ENCODE measurements at places on chromosomes 3 and 15. TPM values are rescaled to one million over a fixed set of nuclear protein-coding genes. Genes with fewer than 3 reads are reported as not detected.

KBTBD12 gene
- total RNA-seq, result not detected

CEMIP gene
- 1.7 TPM for total RNA-seq

SEMA7A gene
- total RNA-seq, result 212 TPM

NPAP1 gene
- total RNA-seq, result not detected

PTX3 gene
- 56.4 TPM for total RNA-seq

GABRG3 gene
- total RNA-seq, result 0.13 TPM

CYP11A1 gene
- 0.87 TPM for total RNA-seq

ROPN1 gene
- total RNA-seq, result 0.21 TPM

HYAL1 gene
- total RNA-seq, result 0.40 TPM

MEX3B gene
- 1.9 TPM for total RNA-seq

ALDH1L1 gene
- 12.9 TPM for total RNA-seq

GOLGA8J gene
- total RNA-seq, result not detected

RAD51 gene
- total RNA-seq, result 10.9 TPM

TFRC gene
- total RNA-seq, result 408 TPM

PROK2 gene
- total RNA-seq, result not detected

SEMA5B gene
- not detected for total RNA-seq

THAP10 gene
- 3.3 TPM for total RNA-seq

SLC6A11 gene
- total RNA-seq, result not detected

CLDN18 gene
- total RNA-seq, result not detected

WDR93 gene
- total RNA-seq, result not detected

IMPG2 gene
- total RNA-seq, result not detected

IQCF6 gene
- not detected for total RNA-seq

GOLGA6L4 gene
- total RNA-seq, result 0.29 TPM

TMEM212 gene
- not detected for total RNA-seq

CD276 gene
- total RNA-seq, result 69.2 TPM

GPR62 gene
- 0.23 TPM for total RNA-seq

GASK1A gene
- total RNA-seq, result not detected

RUBCN gene
- 42.9 TPM for total RNA-seq

GPR171 gene
- not detected for total RNA-seq

GOLGA6A gene
- not detected for total RNA-seq

SOX14 gene
- total RNA-seq, result not detected

CSTA gene
- total RNA-seq, result 1.7 TPM

MUC20 gene
- not detected for total RNA-seq

GRIP2 gene
- total RNA-seq, result 0.07 TPM

ZNF660 gene
- 0.60 TPM for total RNA-seq

PARP9 gene
- 10.7 TPM for total RNA-seq

PLSCR5 gene
- total RNA-seq, result not detected

RTP3 gene
- total RNA-seq, result not detected

C15orf61 gene
- 11.9 TPM for total RNA-seq

GPR27 gene
- total RNA-seq, result not detected

NUDT16 gene
- total RNA-seq, result 19.1 TPM

MST1 gene
- total RNA-seq, result 1.1 TPM

IL17RD gene
- 5.7 TPM for total RNA-seq

PRR20G gene
- not detected for total RNA-seq

CSPG4 gene
- total RNA-seq, result 16.9 TPM

MRPS22 gene
- total RNA-seq, result 176 TPM

BLM gene
- total RNA-seq, result 13.1 TPM

RTP1 gene
- total RNA-seq, result not detected

DNAJB8 gene
- total RNA-seq, result not detected

Measured in HT1080 (cell line).